ENCODE measurements at places on chromosomes 4 and X. TPM values are rescaled to one million over a fixed set of nuclear protein-coding genes. Genes with fewer than 3 reads are reported as not detected.

EMCN gene
- total RNA-seq = 45.8 TPM

SLC49A3 gene
- total RNA-seq = 13.4 TPM

IL9R gene
- not detected for total RNA-seq

BTC gene
- 2.4 TPM for total RNA-seq

ZCCHC4 gene
- 16.3 TPM for total RNA-seq

NPY5R gene
- total RNA-seq = 3.6 TPM

Data from subcutaneous adipose tissue (tissue), 4 donors.